ENCODE measurements at places on chromosomes 1 and 21.

- no peak for DNase-seq
These were observed 981.7 kb upstream of the NCAM2 start for GRCh38 chr21:20016435-20017005.

DNA sequence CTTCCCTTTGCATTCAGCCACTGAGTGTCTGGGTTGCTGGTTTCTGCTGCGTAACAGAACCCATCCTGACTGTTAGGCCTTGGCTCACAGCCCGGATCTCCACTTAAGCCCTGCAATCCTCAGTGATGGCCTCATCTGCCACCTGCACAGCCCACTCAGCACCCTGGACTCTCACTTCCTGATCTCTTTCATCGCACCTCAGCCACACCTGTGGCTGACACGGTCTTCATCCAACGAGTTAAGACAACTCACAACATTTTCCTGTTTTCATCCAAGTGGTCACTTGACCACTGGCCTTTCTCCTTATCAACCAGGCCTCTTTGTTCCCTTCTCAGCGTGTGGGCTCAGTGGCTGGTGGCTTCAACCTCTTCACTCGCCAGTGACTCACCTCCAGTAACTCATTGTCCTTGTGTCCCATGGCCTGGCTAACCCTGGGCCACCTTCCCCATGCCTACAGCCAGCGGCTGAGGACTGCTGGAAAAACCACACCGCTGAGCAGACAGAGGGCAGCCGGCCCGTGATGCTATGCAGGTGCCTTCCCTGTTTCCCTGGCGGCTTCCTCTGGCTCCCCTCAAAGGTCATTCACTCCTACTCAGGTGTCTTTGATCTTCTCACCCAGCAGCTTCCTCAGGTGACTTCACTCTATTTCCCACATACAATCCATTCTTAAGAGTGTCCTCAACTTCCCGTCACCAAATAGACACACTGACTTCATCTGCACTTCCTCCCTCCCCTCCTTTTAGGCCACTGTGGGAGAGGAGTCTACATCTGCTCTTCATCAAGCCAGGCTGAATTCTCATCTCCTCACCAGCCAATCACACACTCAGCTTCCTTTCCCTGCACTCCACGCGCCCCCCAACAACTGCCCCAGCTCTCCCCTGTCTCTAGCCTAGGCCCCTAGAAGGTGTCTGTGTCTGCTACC, 19.9 kb upstream of the EDN2 start:
- DNase-seq = no peak

DNA sequence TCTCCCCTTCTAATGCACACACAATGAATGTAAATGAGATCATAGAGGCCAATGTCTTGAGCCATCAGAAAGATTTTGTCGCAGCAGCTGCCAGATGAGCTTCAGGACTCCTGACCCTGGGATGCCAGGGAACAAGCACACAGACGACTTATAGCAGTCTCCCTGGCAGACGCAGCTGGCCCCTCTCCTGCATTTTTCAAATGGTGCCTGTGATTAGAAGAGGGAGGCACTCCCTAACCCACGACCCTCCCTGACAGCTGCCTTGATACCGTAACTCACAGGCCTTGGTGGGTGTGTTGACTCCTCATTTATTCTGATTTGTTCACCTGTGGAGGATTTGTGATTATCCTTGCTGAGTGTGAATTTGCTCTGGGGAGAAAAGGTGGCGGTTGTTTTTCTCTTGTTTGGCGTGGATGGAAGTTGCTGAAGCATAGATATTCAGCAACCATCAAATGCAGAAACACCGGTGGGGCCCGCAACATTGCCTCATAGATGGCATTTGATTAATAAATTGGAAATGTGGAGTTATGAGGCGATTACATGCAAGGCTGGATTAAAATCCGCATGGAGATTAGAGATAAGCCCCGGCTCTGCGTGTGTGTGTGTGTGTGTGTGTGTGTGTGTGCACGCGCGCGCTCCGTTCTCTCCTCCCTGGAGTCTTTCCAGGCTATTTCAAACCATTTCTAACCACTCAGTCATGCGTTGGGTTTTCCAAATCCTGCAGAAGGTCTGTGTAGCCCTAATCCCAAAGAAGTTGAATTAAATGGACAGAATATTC, 2.1 kb upstream of the RD3 start:
- DNase-seq = no peak

DNA sequence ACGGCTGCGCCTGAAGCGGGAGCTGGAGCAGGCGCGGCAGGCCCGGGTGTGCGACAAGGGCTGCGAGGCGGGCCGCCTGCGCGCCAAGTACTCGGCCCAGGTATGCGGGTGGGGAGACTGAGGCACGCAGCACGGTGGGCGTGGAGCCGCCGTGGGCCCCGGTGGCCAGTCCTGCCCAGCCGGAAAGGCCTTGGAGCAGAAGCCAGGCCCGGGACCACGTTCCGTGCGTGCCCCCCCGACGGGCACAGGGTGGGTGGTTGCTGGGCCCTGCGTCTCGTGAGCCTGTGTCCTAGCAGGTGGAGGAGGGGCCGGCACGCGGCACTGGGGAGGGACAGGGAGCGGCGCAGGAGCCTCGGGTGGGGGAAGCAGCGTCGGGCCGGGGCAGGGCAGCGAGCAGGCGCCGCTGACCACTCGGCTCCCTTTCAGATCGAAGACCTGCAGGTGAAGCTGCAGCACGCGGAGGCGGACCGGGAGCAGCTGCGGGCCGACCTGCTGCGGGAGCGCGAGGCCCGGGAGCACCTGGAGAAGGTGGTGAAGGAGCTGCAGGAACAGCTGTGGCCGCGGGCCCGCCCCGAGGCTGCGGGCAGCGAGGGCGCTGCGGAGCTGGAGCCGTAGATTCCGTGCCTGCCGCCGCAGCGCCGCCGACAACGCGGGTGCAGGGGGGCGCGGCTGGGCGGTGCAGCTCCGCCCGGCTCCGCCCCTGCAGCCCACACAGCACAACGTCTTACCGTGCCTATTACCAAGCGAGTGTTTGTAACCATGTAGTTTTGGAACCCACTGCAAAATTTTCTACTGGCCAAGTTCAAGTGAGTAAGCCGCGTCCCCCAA, 78.2 kb downstream of the SKI start:
- no peak for DNase-seq

DNA sequence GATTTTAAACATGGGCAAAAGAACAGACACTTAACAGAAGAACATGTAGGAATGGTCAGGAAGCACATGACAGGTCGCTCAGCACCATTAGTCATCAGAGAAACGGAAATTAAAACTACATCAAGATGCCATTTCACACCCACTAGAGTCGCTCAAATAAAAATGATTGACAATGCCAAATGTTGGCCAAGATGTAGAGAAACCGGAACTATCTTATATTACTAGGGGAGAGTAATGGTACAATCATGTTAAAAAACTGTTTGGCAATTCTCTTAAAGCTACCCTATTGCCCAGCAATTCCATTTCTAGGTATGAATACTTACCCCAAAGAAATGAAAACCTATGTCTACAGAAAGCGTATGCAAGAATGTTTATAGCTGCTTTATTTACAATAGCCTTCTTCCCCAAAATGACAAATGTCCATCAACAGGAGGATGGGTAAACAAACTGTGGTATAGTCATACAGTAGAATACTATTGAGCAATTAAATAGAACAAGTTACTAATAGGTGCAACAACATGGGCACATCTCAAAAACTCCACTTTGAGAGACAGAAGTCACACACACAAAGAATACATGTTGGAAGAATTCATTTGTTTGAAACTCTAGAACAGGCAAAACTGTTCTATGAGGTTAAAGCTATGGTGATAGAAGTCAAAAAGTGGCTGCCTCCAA, 92.8 kb downstream of the ETS2 start:
- no peak for DNase-seq

DNA sequence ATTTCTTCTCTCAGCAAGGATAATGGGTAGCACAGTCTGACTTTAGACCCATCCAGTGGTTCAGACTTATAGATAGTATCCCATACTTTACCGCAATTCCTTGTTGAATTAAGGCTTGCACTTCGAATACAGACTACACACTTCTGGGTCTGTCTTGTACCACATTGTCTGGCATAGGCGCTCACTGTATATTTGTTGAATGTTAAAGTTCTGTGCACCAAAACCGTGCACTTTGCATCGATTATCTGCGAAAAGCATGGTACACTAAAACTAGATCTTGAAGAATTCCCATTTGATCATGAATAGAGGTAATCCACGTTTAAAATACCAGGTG, 556 bp upstream of the RYR2 start:
- no peak for DNase-seq

DNA sequence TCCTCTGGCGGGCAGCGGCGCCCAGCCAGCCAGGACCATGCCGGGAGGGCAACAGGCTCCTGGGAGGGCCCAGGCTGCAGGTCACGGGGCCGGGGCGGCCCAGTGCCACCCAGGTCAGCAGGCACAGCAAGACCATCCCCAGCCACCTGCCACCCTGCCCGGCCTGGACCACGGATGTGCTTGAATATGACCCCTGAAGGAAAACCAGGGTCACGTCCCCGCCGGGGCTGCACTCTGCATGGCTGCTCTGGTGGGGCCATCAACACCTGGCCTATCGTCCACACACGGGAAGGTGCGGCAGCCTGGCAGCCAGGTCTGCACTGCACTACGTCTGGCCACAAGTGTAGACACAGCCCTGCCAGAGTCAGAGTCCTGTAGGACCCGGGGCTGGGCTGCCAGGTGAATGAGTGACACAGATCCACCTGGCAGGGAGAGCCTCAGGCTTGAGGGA, 6.9 kb downstream of the WNT9A start:
- no peak for DNase-seq

DNA sequence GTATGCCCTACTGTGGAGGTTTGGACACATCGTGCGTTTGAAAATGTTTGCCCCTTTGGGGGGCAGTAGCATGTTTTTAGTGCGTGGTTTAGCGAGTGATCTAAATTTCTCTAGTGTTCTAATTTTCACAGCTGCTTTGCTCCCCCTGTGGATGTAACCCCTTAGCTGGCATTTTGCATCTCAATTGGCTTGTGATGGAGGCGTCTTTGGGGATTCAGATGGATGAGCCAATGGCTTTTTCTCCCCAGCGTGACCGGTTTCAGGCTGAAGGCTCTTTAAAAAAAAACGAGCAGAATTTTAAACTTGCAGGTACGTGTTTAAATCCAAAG, 836 bp downstream of the CDC7 start:
- no peak for DNase-seq

DNA sequence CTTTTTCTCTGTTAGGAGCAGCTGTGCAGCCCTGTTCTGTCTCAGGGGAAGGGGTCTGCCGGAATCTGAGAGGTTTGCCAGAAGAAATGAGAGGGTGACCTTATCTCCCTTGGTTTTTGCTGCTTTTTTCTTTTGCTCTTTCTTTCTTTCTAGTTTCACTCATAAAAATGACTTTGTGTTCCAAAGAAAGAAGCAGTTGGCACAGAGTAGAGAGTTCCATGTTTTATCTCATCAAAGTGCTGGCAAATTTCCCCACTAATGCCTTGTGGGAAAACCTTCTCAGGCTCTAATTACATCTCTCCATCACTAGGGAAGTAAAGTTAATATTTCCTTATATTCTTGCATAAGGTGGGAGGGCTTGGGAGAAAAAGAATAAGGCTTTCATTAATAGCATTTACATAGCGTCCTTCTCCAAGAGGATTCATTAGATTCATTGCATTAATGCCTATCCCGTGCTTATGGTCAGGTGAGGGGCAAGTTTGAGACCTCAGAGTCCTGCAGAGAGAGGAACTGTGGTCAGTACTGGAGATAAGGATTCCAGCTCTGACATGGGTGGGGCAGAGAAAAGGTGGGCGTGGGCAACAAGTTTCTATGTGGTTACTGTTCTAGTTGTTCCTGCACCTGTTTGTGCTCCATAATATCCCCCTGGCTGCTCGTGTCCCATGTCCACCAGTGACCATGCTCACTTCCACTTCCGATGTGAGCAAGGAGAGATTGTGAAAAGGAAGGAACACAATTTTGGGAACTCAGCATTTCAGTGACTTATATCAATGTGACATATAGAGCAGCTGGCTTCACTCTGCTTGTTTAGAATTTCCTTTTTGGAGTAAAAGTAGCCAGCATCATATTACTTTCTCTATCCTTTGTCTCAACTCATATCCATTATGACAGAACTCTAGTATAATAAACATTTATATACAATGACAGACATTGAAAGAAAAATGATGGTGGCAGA, 79.5 kb downstream of the DISC1 start:
- no peak for DNase-seq

- no peak for DNase-seq
These were observed 809.9 kb upstream of the RGS18 start for GRCh38 chr1:191348328-191348727.

DNA sequence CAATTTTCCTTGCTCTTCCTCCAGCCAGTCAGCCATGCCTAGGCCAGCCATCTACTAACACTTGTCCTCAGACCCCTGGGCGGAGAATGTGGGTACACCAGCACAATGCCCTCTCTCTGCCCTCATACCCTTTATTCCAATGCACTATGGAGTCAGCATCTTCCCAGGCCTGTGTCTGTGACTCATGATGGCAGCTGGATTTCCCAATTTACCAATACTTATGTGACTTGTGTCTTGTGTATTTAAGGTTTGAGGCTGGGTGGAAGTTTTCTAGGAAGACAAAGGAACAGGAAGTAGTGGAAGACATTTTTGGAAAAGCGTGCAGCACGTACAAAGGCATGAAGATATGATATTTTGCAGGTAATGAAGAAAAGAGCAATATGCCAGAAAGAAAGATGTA, 114.3 kb downstream of the NMNAT2 start:
- DNase-seq = no peak

DNA sequence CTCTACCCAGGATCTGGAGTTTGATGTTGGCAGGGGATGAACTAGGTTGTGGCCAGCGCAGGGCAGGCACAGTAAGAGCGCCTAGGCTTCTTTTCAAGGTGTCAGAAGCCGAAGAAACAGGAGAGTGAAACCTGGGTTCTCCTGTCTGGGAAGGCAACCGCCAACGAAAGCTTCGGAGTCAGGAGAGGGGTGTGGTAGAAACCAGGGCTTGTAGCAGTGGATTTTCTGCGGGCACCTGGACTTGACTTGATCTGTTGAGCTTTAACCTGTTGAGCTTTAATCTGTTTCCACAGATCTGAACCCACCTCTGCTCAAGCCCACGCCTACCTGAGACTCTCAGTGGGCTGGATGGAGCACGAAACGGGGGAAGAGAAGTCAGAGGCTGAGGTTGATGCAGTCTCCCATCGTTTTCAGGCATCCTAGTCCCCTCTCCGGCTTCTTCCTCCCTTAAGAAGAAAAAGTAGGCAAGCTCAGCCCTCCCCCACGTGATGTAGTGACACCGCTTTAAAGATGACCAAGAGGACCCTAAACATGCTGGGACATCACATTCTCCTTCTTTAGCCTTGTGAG, 9.3 kb downstream of the HLX start:
- no peak for DNase-seq

- DNase-seq = no peak
These were observed 6.6 kb downstream of the CLIC4 start for GRCh38 chr1:24751833-24752232.

- DNase-seq = no peak
These were observed 324.0 kb upstream of the GREM2 start for GRCh38 chr1:240935920-240936319.
